ENCODE measurements at places on chromosomes 2 and 18.

DNA sequence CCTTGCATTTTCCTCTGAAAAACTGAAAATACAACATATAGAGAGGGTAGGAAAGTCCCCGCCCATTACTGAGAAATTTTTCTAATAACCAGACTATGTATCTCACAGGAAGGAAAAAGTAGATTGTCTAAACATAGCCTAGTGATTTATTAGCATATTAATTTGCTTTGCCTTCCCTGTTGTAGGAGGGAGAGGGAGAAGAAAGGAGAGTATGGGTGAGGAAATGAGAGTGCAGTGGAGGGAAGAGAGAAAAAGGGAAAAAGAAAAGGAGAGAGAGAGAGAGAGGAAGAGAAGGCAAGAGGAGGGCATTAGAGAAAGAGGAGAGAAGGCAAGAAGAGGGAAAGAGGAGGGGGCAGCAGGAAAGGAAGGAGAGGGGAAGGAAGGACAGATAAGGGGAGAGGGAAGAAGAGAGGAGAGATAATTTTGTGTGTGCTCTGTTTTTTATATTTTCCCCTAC is 3.6 kb upstream of the KYNU start:
- DNase-seq, result no peak

DNA sequence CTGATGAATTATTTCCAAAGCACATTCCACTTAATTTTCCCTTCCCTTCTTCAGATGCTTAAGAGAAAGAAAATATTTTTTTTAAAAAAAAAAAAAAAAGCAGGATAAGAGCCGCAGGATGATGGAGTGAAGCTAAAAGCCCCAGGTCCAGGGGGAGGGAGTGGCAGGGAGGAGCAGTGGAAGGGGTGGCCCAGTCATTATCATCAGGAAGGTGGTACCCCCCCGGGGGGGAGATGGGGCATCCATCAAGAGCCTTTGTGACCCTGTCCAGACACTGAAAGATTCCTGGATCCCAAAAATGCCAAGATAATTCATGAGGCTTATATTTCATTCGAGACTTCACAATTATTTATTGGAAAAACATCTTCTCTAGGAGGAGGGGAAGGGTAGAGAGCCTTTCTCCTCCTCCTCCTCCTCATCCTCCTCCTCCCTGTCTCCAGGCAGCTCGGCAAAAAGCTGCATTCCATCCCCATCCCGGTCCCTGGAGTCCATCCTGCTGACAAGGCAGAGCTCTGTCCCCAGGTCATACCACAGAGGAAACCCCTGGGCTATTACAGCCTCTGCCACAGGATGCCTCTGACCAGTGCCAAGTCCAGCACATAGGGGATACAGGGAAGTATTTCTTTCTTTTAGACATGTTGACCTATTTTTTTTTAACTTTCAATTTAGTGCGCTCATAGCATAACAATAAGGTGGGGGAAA is 125.3 kb downstream of the TWIST2 start:
- no peak for DNase-seq

GRCh38 chr2:83595121-83595690 is 863.9 kb downstream of the SUCLG1 start:
- DNase-seq, result no peak

DNA sequence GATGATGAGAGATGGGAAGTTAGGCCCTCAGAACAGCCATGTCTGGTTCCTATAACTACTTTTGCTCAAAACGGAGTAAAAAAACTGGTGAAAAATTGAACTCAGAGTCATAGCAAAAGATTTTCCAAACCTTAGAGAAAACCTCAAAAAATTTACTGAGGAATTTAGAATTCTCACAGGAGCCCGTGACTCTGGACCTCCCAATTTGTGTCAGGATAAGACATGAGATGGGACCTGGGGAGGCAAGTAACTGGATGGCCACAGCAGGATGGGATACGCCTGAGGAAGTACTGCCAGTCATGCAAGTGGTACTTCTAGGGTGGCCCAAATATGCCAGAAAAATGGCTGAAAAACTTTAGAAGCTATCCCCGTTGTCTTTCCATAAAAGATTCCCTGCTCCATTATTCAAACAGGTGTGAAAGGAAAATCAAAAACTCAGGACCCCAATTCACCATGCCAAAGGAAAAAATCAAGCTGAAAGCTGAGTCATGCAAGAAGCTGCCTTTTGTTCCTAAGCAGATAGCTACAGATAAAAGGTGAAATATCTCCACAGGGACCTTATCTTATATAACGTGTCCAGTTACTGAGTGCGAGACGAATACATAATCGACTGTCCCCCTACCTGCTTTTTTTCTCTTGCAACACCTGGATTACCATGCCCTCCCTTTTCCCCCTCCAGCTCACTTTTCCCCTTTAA is 34.1 kb upstream of the LIPG start:
- DNase-seq, result no peak

GRCh38 chr2:223500709-223501108 is 101.5 kb downstream of the SCG2 start:
- DNase-seq, result no peak

DNA sequence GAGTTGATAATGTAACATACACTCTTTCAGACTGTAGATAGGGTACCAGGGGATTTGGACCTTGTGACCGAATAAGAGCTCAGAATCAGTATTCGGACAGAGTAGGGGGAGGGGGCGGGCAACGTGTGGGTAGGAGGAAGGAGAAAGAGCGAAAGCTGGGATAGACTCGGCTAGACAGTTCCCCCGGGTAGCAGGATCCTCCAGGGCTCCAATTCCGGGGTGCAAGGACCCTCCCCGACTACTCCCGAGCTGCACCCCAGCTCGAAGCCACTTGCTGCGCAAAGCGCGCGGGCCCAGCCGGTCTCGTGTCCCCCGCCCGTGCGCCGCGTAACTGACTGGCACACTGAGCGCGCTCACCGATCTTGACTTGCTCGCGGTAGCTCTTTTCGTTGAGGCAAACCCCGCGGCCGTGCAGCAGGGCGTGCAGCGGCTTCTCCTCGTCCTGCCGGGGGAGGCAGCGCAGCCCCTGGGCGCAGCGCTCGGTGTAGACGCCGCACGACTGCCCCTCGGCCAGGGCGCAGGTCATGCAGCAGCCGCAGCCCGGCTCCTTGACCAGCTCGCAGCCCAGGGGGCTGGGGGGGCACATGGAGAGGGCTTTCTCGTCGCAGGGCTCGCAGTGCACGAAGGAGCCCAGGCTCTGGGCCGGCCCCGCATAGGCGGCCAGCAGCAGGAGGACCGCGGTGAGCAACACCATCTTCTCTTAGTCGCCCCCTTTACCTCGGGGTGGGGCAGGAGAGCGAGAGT is 1.1 kb downstream of the IGFBP5 start:
- peak; percentile 36 for DNase-seq

- DNase-seq, result no peak
These were observed 107.4 kb downstream of the CLIP4 start for GRCh38 chr2:29222381-29223179.

GRCh38 chr18:33560686-33561370 is 17.2 kb upstream of the ASXL3 start:
- DNase-seq, result no peak

DNA sequence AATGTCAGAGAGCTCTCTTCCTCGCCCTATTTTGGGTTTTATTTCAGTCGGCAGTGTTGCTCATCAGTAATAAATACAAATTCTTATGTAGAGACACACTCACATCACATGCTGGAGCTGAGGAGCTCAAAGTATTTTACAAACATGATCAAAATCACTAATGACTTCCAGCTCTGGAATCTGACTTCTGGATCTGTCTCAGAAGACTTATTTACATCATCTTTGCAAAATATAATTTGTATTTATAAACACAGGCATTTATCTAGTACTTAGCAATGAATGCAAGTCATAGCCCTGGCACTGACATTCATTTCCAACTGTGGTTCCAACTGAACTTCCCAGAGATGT is 327.1 kb downstream of the NCKAP5 start:
- no peak for DNase-seq

DNA sequence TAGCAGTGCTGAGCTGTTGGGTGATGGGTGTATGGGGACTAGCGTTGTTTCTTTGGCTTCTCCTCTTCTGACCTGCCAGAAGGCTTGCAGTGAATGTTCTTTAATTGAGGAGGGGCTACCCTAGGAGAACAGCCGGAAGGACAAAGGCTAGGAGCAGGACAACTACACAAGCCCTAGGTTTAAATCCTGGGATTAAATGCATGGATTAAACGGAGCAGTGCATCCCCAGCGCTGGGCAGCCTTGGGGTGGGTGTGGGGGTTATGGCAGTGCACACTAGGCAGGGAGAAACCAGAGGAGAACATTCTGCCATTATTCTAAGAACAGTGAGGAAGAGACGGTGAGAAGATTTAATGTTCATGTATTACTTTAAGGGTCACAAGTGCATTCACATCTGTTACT is 86.4 kb upstream of the MCFD2 start:
- DNase-seq, result no peak

- DNase-seq, result no peak
These were observed 112.5 kb upstream of the ASB18 start for GRCh38 chr2:236376566-236377244.

GRCh38 chr18:40553029-40553428 is 1402.0 kb upstream of the PIK3C3 start:
- DNase-seq, result no peak

- DNase-seq, result no peak
These were observed 168.9 kb downstream of the CDH7 start for GRCh38 chr18:65919663-65920062.

- DNase-seq, result no peak
These were observed 47.6 kb downstream of the COBLL1 start for GRCh38 chr2:164794016-164794415.

DNA sequence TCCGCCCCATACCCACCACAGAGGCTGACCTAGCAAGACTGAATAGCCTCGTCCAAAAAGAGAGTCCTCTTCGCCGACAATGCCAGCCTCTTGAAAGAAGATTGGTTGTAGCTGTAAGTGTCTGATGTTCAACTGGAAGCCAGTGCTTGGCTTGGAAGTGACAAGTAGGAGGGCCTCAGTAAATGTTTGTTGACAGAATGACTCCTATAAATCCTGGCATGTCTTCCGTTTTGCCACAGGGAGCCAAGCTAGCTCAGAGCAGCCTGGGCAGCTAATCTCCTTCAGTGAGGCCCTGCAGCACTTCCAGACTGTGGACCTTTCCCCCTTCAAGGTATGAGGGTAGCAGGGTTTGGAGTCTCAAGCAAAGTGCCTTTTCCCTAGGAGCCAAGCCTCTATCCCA is 14.9 kb downstream of the ELMOD3 start:
- DNase-seq, result no peak

- no peak for DNase-seq
These were observed 59.5 kb downstream of the SH3RF3 start for GRCh38 chr2:109188496-109188890.

- no peak for DNase-seq
These were observed 45.8 kb upstream of the OTOF start for GRCh38 chr2:26523750-26524149.

DNA sequence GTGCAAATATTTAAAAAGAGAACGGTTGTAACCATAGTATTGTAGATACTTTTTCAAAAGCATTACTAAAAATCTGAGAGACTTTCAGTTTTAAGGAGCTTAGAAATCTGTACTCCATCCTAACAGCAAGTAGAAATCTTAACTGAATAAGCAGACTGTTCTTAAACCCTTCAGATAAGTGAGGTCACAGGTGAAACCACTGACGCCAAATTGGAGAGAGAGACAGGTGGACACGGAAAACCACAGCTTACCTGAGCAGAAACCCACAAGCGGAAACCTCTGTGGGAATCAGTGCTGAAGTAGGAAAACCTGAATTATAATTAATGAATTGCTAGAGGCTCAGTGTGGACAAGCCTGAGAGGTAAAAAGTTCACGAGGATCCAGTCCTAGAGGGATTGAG is 959.4 kb upstream of the CELF4 start:
- no peak for DNase-seq

DNA sequence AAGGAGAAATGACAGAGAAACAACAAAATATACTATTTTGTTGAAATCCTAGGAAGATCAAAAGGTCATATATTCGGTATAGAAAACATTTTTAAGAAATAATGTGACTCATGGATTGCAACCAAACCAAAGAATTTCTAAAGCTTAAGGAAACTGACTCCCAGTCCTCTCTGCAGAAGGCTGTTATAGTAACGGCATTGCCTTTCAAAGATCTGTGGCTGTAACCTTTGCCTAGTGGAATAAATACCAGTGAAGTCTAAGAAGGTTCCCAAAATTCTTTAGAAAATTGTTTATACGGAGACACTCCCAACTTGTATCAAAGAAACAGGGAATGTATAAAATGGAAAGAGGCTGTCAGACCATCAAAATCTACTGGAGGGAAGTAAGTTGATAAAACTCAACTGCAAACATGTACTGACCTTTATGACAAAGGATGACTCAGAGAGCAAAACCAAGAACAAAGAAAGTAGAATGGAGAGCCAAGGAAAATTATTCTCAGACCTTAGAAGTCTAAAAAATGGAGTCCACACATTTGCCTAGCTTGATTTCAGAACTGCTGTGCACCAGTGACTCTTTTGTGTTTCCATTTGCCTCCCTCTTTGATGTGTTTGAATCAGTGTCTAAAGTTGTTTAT is 48.6 kb upstream of the FSIP2 start:
- no peak for DNase-seq

- DNase-seq, result no peak
These were observed 7.3 kb downstream of the SIX2 start for GRCh38 chr2:45001869-45002385.

DNA sequence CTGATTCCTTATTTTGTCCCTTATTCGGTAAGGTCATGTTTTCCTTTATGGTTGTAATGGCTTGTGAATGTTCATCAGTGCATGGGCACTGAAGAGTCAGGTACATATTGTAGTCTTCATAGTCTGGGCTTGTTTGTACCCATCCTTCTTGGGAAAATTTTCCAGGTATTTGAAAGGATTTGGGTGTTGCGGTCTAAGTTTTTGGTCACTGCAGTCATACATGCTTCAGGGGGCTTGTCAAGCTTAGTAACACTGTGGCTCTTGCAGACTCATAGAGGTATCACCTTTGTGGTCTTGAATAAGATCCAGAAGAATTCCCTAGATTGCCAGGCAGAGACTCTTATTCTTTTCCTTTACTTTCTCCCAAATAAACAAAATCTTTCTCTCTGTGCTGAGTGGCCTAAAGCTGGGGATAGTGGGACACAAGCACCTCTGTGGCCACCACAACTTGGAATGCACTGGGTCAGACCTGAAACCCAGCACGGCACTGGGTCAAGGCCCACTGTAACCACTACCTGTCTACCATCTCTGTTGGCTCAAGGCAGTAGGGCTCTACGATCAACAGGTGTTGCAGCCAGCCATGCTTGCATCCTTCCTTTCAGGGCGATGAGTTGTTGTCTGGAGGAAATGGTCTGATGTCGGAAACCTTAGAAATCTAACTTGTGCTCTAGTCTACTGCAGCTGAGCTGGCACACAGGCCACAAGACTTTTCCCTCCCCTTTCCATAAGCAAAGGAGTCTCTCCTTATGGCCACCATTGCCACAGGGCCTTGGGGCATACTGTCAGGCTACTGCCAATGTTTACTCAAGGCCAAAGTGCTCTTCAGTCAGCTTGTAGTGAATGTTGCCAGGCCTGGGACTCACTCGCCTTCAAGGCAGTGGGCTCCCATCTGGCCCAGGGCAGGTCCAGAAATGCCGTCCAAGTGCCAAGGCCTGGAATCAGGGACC is 21.5 kb downstream of the IL1RN start:
- no peak for DNase-seq

- no peak for DNase-seq
These were observed 312.7 kb upstream of the CYRIA start for GRCh38 chr2:16978301-16978700.

Measured in naive thymus-derived CD4-positive, alpha-beta T cell (primary cell).